ENCODE measurements at places on chromosomes 6 and 20. TPM values are rescaled to one million over a fixed set of nuclear protein-coding genes. Genes with fewer than 3 reads are reported as not detected.

- no peak overlapping the region for H3K27ac ChIP-seq
- no peak overlapping the region for H3K4me3 ChIP-seq
- H3K4me1 ChIP-seq: no peaks in the 10 kb centered on the region
- H3K36me3 ChIP-seq: no peaks in the 10 kb centered on the region
- DNase-seq: no peak
Observed at GRCh38 chr20:5085380-5085779, 34.4 kb downstream of the PCNA start.

GRCh38 chr6:108562503-108562993 is 1.8 kb downstream of the FOXO3 start:
- H3K4me1 ChIP-seq: peaks cover 28% of the 10 kb centered on the region
- peaks cover 68% of the 10 kb centered on the region for H3K36me3 ChIP-seq
- no peaks in the 10 kb centered on the region for H3K27me3 ChIP-seq

- no peaks in the 10 kb centered on the region for H3K36me3 ChIP-seq
- peak overlapping the region; percentile 42 for H3K27ac ChIP-seq
- H3K4me1 ChIP-seq: peaks cover 7% of the 10 kb centered on the region
- no peak overlapping the region for H3K4me3 ChIP-seq
Observed at GRCh38 chr6:17032590-17032987, 69.3 kb upstream of the STMND1 start.

- no peaks in the 10 kb centered on the region for H3K36me3 ChIP-seq
- no peak for DNase-seq
- no peak overlapping the region for H3K4me3 ChIP-seq
- no peak overlapping the region for H3K27ac ChIP-seq
- no peaks in the 10 kb centered on the region for H3K27me3 ChIP-seq
Observed at GRCh38 chr6:15410752-15411151, 164.9 kb downstream of the JARID2 start.

Gene HUS1B
- 0.71 TPM for total RNA-seq

GRCh38 chr20:32480371-32481241 is 104.5 kb downstream of the NOL4L start:
- H3K36me3 ChIP-seq: peaks cover 50% of the 10 kb centered on the region
- peaks cover 62% of the 10 kb centered on the region for H3K4me1 ChIP-seq
- peak overlapping the region; percentile 4 for H3K27ac ChIP-seq
- H3K27me3 ChIP-seq: peaks cover 3% of the 10 kb centered on the region

Gene APOM
- total RNA-seq: 2.6 TPM

Data from Calu3 (cell line).